AG09319 (cell line): ENCODE measurements at places on chromosomes 7 and 10.

DNA sequence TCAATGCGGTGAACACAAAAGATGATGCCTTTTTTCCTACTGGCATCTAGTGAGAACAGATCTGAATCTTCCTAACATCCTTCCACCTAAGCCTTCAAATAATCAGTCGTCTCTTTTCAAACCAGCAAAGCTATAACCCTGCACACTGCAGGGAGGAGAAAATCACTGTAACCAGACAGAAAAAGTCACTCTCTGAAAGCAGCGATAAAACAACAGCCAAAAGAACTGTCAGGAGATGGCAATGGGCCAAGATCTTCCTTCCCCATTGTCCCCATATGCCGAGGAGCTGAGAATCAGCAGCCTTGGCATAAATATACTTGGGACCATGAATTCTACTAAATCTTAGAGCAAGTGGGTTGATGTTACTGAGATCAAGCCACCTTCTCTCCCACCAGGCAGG is 13.1 kb downstream of the FZD9 start:
- DNase-seq, result no peak

DNA sequence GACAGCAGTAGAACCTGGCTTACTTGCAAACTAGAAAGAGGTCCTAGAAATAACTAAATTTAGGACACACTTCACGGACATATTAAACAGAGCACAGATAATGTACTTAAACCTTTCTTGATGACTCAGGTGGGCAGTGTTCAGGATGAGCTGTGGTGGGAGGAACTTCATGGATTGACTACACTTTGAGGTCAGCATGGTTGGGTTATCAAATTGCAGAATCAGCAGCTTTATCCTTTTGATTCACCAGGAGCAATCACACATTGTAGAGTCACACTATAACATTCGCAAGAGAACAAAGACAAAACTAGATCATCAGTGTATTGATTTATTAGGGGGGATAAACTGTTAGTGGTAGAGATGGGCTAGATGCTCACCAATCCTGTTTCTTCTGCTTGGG is 38.6 kb upstream of the AGK start:
- DNase-seq, result no peak

GRCh38 chr10:63156236-63156635 is 23.1 kb downstream of the NRBF2 start:
- no peak for DNase-seq

DNA sequence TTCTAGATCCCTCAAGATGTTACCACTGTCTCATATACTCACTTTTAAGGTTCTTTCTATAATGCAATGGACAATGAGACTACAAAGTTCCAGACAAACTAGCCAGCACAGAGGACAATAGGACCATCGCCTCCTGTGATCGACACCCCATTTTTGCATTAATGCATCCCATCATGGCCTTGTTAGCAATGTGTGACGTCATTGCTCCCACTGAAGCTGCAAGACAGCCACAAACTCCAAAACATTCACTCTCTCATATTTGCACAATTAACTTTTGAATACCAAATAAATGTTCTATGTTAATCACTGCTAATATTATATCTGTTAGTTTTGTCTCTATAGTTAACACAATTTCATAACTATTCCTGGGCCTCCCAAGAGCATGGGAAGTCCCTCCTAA is 88.8 kb upstream of the TMEM72 start:
- DNase-seq, result no peak

- no peak for DNase-seq
These were observed 64.5 kb upstream of the DNAJB12 start for GRCh38 chr10:72419241-72419640.

DNA sequence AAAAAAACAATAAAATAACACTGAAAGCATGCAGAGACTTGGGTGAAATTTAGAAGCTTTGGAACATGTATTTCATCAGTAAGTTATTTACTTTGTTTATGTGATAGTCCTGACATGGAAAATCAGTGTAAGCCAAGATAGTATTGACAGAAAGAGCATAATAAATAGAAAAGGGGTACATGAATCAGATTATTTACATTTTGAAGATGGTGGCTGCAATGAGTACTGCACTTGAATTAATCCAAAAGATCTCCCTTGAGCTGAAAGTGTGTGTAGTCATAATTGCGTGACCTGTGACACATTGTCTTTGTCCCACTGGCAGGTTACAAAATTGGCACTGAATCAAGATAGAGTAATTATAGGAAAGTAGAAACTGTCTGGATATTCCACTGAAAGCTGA is 562.9 kb downstream of the GFRA1 start:
- no peak for DNase-seq

DNA sequence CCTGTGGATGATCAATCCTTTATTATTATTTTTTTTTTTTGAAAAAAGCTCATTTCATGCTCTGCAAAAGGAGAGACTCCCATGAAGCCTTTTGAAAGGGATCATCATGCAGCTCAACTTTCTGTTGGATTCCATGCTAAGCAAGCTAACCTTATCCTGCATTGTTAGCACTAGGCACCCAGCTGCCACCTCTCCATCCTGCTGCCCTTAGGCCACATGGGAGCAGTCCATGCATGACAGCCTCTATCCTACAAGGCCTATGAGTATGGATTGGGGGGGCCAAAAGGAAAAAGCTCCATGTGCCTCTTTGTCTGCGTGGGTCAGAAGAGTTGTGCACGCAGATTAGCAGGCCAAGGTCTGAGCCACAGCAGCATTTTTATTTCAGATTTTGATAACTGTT is 19.2 kb downstream of the SMNDC1 start:
- no peak for DNase-seq

DNA sequence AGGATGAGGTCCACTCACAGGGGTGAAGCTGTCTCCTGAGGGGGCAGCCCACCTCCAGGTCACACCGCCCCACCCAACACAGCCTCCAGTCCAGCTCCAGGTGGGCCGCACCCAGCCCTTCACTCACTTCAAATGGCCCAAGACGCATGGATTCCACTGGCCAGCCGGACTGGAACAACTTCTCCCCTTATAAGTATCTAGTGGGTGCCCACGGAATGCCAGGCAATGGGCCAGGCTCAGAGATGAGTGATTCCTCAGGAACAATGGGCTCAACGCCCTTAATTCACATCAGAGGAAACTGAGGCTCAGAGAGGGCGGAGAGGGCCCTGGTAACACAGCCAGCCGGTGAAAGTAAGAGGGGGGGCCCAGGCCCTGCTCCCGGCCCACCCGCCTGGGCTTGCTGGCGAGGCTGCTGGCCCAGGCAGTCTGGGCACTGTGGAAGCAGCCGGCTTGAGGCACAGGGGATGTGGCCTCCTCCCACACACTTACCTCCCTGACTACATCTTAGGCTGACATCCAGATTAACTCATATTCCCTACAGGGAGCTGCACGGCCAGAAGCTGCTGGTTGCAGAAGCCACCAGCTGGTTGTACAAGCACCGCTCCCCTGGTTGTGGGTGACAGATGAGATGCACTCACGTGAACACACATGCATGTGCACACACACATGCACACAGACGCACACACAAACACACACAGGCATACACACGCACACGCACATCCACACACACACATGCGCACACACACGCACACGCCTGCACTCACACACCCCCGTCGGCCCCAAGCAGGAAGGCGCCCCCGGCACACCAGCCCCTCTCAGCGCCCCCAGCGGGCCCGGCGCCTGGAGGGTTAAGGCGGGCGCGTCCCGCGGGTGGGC is 1.0 kb upstream of the FAM20C start:
- DNase-seq, result peak; percentile 61

GRCh38 chr7:150357270-150357669 is 11.4 kb upstream of the REPIN1 start:
- DNase-seq, result no peak

- no peak for DNase-seq
These were observed 190.8 kb upstream of the MTPN start for GRCh38 chr7:136167991-136168390.

- DNase-seq, result peak; percentile 83
These were observed 86.2 kb upstream of the ANLN start for GRCh38 chr7:36303202-36304098.

DNA sequence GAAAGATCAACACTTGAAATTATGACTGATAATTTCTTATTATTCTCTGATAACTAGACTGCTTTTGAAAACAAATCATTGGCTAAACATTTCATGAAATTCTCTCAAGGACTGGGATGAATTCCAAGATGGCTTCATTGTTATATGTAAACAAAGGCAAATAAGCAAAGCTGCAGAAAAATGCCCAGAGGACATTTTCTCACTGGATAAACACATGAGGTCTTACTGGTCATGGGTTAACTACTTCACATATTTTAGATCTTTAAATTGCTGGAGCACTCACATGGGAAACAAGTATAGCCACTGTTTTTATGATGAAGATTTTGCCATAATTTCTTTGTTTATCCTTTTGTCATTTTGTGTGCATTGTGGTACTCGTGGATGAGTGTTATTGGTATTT is 239.1 kb downstream of the PHF14 start:
- DNase-seq, result peak; percentile 66
